ENCODE measurements at places on chromosomes 2 and 18.

GRCh38 chr2:200028998-200029397 is 73.6 kb downstream of the MAIP1 start:
- DNase-seq, result no peak

DNA sequence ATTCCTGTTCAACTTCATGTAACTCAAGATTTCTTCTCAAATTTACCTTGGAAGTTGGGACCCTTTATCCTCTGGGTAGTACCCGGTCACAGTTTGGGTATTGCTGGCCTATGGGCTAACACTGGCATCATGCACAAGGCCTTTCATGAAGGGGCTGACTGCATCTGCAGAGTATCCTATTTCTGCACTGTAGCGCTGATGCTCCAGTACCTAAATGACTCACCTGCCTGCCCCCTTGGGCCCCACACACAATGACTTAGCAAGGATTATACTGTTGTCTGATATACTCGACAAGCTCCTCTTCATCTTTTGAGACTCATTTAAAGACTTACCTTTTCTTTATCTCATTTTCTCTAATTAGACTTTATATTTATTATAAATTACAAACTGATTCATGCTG is 39.9 kb downstream of the DNAH6 start:
- DNase-seq, result no peak

DNA sequence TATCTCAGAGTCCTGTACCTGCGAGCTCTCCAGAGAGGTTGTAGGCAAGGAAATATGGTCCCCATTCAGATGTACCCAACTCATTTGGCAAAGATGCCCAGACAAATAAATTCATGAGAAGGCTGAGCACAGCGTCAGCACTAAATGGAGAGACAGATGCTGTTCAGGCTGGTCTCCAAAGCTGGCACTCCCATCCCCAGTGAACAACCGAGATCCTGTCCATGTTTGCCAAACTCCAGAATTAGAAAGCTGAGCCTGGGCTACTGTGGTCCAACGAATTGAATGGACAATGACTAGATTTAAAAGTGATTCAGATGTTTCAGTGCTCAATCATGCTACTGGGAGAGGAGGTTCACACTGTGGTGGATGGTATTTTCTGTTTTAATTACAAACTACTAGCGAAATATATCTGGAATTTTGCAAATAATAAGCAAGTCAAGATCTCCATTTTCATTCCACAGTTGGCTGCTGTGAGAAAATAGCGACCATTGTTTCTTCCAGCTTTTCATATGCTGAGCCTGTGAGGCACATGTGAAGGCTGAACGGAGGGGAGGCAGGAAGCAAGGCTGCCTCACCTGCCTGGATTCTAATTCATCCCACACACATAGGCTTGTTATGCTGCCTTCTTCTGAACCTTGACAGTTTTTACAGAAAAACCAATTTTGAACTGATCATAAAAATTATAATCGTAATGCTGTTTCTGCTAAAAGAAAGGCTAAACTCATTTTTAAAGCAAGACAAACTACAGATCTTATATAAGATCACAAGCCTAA is 22.6 kb upstream of the DAPL1 start:
- no peak for DNase-seq

- no peak for DNase-seq
Observed at GRCh38 chr2:205700331-205701132, 18.2 kb downstream of the NRP2 start.

Data from lung (tissue), 17 donors.